T-helper 1 cell (primary cell): ENCODE measurements at places on chromosomes 7 and 10.

GRCh38 chr7:100632951-100633717 is 8.2 kb downstream of the TFR2 start:
- DNase-seq, result peak; percentile 49

GRCh38 chr7:69967689-69968450 is 369.6 kb downstream of the AUTS2 start:
- DNase-seq, result no peak

GRCh38 chr7:143327903-143328302 is 12.0 kb downstream of the CLCN1 start:
- DNase-seq, result no peak

GRCh38 chr10:31958856-31959255 is 30.2 kb upstream of the ARHGAP12 start:
- no peak for DNase-seq

DNA sequence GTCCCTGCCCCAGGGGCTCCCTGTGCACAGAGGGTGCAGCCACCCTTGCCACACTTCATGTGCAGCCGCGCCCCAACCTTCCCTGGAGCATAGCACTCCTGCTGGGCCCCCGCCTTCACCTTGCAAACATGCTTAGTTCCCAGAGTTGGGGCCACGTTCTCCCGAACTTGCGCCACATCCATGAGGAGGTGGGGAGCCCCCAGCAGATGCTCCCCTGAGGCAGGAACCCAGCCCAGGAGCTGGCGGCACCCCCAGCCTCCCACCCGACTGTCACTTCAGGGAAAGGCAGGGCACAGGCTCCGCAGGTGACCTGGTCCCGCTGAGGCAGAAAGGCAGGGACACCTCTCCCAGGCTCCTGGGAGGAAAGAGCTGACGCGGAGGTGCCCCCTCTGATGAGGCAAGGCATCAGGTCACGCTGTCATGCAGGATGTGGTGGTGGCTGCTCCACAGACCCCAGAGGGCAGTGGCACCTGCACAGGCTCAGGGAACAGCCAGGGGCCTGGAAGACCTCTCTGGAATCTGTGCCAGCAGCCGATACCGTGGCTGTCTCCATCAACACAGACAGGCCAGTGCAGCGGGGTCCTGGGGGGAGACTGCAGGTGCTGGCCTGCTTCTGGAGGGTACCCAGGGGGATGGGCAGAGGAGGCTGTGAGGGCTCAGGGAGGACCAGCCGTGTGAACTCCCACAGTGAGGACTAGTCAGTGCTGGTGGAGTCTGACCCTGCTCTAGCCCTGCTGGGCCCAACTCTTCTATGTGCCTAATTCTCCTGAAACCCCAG is 221.3 kb downstream of the MAD1L1 start:
- DNase-seq, result peak; percentile 8

DNA sequence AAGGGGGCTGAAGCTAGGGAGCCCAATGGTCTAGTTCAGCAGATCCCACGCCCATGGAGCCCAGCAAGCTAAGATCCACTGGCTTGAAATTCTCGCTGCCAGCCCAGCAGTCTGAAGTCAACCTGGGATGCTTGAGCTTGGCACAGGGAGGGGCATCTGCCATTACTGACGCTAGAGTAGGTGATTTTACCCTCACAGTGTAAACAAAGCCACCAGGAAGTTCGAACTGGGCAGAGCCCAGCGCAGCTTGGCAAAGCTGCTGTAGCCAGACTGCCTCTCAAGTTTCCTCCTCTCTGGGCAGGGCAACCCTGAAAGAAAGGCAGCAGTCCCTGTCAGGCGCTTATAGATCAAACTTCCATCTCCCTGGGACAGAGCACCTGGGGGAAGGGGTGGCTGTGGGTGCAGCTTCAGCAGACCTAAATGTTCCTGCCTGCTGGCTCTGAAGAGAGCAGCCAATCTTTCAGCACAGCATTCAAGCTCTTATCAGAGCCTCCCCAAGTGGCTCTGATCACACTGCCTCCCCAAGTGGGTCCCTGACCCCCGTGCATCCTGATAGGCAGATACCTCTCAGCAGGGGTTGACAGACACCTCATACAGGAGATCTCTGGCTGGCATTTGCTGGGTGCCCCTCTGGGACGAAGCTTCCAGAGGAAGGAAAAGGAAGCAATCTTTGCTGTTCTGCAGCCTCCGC is 167.8 kb downstream of the CCDC71L start:
- DNase-seq, result no peak

DNA sequence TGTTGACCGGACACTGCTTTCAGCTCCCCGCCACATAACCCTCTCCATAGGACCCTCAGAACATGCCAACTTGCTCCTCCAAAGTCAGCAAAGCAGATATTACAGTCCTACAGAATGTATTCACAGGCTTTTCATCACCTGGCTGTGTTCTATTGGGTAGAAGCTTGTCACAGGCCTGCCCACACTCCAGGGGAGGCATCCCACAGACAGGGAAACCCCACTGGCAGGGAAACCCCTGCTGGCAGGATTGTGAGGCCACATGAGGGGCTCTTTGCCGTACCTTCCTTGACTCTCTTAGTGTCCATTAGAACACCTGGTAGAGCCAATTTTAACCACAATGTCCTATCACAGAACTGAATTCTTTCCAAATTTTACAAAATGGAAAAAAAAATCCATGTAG is 344.2 kb upstream of the MGMT start:
- no peak for DNase-seq

GRCh38 chr10:48478469-48478868 is 126.4 kb downstream of the ARHGAP22 start:
- no peak for DNase-seq

DNA sequence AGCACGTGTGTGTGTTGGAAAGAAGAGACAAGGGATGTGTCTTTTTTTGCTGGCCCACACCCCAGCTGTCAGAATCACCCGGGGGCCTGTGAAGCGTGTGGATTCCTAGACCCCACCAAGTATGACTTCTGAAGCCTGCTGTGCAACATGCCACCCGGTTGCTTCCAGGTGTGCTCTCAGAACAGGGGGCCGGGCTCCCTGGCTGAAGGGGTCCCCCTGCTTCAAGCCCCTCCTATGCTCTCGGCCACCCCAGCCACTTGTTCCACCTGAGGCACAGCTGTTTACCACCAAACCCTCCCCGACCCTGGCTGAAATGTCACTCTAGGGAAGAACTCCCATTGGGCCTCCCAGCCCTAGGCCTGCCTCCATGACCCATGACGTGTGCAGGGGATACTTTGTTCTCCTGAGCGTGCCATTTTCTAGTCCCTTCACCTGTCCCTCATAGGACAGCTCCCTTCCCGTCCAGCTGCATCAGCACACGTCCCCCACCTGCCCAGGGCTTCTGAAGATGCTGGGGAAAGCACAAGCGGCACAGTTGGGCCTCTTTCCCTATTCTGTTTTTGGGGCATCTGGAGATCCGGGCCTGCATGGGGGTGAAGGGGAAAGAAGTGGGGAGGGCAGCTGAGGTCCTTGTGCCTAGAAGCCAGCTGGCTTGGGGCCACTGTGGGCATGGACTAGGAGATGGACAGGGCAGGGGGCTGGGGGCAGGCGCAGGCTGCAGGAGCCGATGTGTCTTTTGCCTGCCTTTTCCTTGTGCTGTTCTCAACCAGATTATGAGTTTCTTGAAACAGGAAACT is 33.3 kb downstream of the CRHR2 start:
- DNase-seq, result no peak
